Hematopoietic multipotent progenitor cell treated with erythropoietin and hydrocortisone succinate and interleukin-3 and kit ligand, for 17 days (in vitro differentiated cells): ENCODE measurements at places on chromosomes 6 and 20.

DNA sequence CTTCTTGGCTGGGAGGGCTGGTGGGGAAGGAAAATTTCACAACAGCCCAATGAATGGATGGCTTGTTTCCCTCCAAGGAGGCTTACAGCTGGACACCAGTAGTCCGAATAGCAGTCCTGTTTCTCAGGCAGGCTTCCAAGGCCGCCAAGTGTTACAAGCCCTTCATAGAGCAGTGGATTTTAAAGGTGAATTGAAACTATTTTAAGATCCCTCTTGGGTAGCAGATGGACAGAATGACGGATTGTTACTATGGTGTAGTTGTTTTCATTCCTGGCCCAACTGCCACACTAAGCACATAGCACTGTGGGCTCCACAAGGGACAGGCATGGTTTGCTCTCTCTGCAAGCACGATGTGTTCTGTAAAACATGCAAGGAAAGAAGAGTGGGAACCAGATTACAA is 203.3 kb upstream of the TAB2 start:
- DNase-seq: no peak

DNA sequence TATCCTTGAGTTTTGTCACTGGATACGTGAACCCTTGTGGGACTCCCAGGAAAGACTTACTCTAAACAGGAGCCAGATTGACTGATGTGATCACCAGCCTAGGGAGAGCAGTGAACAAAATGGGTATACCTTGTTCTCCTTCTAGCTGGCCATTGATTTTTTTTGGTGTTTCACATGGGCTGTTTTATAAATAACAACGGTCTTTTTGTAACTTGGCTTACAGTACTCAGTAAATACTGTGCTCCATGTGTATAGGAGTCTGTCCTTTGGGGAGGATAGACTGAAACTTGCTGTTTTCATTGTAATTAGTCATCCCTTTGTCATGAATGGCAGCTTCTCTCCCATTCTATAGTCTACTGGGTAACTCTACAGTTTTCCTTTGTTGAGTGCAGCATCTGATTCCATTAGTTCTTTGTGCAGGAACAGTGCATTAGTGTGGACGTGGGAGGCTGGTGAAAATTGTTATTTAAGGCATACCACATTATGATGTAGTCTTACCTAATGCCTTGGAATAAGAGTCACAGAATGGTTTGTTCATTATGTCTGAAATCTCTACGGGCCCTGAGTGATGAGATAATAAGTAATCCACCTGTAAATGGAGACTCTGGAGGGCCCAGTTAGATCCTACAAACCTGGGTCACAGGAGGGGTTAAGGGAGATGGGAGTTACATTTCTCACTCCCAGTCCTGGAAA is 89.5 kb downstream of the TIAM2 start:
- no peak for DNase-seq

DNA sequence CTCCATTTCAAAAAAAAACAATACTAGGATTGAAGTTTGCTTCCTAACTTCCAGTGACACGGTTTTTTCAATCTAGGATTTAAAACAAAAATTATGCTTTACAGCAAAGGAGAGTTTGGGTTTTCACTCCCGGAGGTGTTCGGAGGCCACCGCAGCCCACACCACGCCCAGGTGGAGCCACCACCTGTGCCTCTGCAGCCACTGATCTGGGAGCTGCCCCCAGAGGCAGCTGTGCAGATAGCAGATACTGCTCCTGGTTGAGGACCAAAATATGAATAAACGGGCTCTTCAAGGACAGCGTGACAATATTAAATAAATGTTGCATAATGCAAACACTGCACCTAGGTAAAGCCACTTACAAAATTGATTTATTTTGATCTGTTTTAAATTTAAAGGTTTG is 30.2 kb downstream of the DLL1 start:
- DNase-seq: no peak

- no peak for DNase-seq
Observed at GRCh38 chr20:19161336-19161735, 51.1 kb upstream of the SLC24A3 start.

- no peak for DNase-seq
Observed at GRCh38 chr20:51972056-51972455, 169.7 kb upstream of the SALL4 start.

DNA sequence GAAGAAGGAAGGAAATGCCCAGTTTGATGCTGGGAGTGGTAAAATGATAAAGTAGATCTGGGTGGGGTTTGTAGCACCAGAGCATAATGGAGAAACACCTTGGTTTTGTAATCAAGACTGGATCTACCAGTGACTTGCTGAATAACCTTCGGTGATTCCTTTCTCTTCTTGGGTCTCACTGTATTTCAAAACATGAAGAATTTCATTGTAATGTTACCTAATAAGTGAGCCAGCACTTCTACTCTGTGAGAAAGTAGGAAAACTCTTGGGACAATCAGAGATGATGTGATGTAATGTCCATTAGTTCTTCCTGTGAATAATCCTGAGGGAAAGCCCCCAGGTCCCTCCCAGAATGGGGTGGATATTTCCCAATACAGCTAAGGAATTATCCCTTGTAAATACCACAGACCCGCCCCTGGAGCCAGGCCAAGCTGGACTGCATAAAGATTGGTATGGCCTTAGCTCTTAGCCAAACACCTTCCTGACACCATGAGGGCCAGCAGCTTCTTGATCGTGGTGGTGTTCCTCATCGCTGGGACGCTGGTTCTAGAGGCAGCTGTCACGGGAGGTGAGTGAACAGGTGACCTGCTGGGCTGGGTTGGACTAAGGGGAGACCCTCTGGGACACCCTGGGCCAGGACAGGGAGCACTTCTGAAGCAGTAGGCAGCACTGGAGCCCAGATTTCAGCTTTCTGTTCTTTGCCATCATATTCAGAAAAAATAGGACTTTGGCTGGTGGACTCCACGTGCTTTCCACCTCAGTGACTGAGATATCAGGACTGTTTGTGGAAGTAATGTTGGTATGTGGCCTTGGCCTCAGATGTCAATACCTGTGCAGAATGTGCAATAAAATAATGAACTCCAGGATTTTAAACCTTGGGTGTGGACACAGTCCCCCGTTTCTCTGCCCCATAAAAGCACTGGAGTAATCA is at the start of gene PI3:
Gene PI3 (plus strand): TSS at position 469 of the 931 bp plus-strand sequence. CDS start 21 bp downstream, at position 490.
- no peak for DNase-seq

DNA sequence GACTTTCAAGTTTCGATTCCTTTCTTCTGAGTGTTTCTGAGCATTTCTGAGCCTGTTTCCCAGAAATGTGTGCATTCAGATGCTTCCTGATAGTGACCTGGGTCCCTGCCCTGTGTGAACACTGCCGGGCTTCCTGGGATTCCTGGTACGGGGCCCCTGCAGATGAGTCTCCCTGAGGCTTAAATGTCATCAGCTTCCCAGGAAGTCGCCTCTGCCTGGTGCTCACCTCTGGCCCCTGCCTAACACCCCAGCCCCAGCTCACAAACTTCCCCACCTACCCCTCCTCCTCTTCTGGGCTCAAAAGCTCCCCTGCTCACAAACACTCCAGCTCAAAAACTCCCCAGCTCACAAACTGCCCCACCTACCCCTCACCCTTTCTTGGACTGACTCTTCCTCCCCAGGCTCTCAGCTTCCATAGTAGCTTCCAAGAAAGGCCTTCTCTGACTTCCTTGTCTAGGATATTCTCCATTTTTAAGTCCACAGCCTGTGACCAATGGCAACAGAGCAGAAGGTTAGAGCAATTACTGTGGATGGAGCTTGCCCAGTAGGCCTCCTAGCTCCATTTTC is 42.0 kb downstream of the TGM2 start:
- DNase-seq: no peak

- DNase-seq: no peak
Observed at GRCh38 chr6:168196385-168196860, 117.4 kb upstream of the FRMD1 start.

DNA sequence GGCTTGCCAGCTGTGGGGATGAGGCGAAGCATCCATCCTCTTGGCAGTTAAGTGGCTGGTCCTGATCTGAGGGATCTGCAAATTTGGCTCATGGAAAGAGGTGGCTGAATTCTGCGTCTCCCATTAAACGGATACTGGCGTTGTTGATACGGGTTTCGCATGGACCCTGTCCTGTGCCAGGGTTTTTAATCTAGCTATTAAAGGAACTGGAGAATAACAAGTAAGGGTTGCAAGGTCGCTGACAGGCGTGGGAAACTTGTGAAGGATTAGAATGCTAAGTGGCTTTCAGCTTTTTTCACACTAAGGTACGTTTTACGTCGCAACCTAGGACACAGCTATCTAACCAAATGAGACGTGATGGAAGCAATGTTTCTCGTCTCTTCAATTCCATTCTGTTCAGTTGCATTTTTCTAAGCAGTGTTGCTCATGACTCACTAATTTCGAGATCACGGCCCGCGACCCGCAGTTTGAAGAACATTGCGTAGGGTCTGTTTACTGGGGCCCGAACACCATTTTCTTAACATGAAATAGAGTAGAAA is 852 bp downstream of the GMNN start:
- DNase-seq: no peak

DNA sequence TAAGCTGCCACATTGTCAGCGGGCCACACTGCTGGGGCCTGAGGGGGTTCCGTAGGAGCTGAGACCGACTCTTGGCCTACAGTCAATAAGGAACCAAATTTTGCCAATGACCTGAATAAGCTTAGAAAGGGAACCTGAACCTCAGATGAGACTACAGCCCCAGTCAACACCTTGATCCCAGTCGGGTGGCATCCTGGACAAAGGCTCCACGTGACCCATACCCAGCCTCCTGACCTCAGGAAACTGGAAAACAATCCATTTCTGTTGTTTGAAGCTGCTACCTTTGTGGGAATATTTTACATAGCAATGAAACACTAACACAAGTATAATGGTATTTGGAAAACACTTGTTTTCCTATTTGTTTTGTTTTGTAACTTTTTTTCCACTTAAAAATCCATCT is 179.9 kb upstream of the RALGAPA2 start:
- DNase-seq: no peak

- DNase-seq: no peak
Observed at GRCh38 chr20:48816282-48817205, 11.3 kb downstream of the PREX1 start.

GRCh38 chr6:47890326-47890875 is 108.6 kb downstream of the OPN5 start:
- no peak for DNase-seq

- DNase-seq: no peak
Observed at GRCh38 chr6:20313960-20314530, 87.6 kb upstream of the E2F3 start.

GRCh38 chr6:157585274-157586087 is 204.5 kb downstream of the ZDHHC14 start:
- DNase-seq: no peak
